ENCODE measurements at places on chromosomes 16 and 17.

DNA sequence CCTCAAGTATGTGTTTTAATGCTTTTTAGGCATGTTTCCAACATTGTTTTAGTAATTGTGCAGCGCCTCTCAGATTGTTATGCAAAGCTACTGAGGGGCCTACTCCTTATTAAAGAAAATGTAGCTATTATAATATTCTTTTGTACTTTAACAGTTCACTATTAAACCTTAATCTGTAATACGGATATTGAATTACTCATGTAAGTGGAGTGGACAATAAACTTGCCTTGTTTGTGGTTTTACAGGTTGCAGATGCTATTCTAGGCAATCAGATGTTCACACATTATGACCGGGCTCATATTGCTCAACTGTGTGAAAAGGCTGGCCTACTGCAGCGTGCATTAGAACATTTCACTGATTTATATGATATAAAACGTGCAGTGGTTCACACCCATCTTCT is 41.0 kb downstream of the PTRH2 start:
- DNase-seq: no peak

DNA sequence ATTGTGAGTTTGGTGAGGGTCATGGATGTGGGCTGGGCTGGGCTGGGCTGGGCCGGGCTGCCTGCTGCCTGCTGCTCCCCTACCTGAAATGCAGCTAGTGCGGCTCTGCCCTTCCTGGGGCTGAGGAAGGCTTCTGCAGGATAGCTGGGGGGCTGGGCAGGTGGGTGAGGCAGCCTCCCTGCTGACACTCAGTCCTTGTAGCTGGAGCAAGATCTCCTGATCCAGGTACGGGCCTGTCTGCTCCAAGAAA is 4.7 kb downstream of the RPL13 start:
- DNase-seq: no peak

GRCh38 chr16:87538160-87538559 is 45.3 kb upstream of the ZCCHC14 start:
- no peak for DNase-seq

GRCh38 chr16:67105246-67105645 is 4.5 kb upstream of the PHAF1 start:
- DNase-seq: no peak

GRCh38 chr17:32497431-32498205 is 10.8 kb downstream of the CDK5R1 start:
- no peak for DNase-seq

GRCh38 chr16:3017344-3017743 is 639 bp downstream of the CLDN6 start:
- DNase-seq: no peak

- DNase-seq: no peak
Measured at GRCh38 chr16:85689285-85689949, 663 bp upstream of the GINS2 start.

GRCh38 chr16:22162656-22163009 is 327 bp downstream of the SDR42E2 start:
- no peak for DNase-seq

DNA sequence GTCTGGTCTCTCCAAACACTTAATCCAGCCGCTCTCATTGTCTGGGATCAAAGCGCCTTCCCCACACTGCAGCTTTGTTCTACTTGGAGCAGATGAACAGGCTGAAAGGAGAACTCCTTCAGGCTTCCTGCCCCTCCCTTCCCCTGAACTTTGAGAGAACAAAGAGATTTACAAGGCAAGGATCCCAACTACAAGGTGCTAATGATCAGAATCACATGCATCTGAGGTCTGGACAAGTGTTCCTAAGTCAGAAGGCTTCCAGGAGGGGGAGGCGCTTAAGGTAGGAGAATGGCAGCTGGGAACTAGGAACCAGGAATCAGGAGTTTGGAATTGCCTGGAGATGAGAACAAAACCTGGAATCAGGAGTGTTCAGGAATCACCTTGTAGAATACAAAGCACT is 606.3 kb upstream of the CDH11 start:
- DNase-seq: no peak

- no peak for DNase-seq
Measured at GRCh38 chr16:84874004-84874435, 54.2 kb downstream of the CRISPLD2 start.

- no peak for DNase-seq
Measured at GRCh38 chr17:2449486-2449885, 48.6 kb upstream of the MNT start.

DNA sequence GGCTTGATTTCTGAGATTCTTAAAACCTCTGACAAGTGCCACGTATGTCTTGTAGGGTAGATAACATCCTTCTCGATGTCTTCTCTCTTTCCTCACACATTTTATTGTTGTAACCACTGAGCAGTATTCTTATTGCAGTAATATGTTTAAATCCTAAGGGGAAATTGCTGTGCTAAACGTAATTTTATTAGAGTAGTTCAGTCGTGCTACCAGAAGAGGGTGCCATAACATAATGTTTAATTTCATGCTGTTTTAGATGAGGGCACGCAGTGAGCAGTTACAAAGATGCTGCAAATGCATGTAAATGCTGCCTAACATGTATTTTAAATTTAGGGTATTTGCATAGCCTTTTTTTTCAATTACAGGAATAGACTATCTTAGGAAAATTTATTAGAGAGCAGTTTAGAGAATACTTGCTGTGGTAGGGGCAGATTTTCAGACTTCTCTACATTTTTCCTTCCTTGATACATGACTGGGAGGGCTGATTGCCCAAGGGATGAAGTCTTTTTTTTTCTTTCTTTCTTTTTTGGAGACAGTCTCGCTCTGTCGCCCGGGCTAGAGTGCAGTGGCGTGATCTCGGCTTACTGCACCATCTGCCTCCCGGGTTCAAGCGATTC is 51.7 kb downstream of the GAN start:
- DNase-seq: peak; percentile 3

- no peak for DNase-seq
Measured at GRCh38 chr16:50616883-50617645, 64.0 kb downstream of the SNX20 start.

DNA sequence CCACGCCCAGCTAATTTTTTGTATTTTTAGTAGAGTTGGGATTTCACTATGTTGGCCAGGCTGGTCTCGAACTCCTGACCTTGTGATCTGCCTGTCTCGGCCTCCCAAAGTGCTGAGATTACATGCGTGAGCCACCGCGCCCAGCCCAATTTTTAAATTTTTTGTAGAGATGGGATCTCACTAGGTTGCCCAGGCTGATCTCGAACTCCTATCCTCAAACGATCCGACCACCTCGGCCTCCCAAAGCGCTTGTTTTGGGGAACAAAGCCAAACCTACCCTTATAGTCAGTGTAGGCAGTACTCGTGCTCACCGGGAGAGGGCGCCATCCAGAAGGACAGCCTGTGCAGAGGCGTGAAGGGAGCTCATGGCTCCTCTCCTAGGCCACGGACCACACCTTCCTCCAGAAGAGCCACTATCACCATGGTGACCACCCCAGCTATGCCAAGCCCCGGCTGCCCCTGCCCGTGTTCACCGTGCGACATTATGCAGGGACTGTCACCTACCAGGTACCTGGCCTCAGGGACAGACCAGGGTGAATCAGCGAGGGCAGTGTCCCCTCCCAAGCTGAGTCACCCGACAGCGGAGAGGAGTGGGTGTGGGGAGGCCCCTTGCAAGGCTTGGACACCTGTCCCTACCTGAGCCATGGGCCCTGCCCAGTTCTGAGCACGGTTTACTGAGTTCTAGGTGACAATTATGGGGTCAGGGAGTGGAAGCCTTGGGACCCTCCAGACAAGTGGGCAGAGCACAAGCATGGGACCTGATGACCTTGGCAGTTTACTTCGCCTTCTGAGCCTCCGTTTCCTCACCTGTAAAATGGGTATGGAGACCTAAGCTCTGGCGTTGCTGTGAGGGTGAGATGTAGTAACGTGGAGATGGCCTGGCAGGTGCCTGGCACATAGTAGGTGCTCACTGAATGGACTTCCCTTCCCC is 13.7 kb downstream of the MYO15B start:
- DNase-seq: peak; percentile 57

DNA sequence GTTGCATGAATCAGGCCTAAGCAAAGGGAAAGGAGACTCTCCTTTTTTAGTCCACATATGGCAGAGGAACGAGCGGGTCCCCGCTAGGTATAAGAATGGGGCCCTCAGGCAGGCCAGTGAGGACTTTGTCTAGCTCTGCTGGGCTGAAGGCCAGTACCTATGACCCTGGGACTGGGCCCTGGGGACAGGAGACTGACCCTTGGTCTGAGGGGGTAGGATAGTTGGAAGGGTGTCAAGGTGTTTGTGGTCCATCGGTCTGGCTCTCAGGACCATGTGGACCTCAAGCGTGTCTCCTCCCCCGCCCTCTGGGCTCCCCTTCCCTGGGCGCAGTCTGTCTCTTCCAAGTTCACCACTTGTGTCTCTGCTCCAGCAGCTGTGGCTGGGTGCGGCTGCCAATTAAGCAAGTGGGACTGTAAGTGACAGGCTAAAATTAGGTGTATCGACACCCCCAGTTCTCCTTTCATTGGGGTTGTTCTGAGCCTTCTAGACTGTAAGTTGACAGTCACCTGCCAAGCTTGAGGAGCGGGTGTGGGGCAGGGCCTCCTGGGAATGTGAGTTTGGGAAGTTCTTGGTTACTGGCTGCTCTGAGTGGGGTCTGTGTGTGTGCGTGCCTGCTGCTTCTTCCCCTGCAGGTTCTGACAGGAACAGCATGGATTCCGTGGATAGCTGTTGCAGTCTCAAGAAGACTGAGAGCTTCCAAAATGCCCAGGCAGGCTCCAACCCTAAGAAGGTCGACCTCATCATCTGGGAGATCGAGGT is 24.5 kb downstream of the AKAP1 start:
- DNase-seq: no peak

- DNase-seq: no peak
Measured at GRCh38 chr16:54431997-54432896, 145.7 kb upstream of the IRX3 start.

DNA sequence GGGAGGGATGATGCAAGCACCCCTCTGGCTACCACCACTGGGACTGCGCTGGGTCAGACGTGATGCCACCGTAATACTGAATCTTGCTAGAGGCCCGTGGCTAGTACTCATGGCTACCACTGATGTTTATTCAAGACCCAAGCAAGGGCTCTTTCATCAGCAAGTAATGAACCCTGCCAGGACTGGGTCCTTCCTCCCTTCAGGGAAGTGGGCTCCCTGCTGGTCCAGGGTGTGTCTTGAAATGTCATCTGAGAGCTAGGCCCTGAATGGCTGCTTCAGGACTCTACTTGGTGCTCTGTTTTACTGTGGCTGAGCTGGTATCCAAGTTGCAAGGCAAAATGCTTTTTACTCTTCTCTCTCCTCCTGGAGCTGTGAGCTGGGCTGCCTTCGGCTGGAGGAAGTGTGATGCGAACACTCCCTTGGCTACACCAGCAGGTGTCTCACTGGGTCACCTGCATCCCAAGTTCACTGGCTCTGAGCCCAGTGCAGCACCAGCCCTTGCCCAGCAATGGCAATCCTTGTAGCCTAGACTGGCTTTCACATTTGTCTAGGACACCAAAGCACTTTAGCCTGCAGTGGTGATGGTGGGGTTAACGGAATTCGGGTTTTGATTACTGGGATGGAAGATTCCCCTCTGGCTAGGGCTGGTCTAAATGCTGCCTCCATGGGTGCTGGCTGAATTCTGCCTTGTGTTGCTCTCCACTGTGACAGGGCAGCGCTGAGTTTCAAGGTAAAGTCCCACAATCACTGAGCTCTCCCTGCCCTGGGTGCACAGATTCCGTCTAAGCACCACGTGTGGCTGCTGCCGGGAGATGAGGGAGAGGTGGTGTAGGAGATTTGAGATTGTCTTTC is 98.6 kb downstream of the USP22 start:
- DNase-seq: peak; percentile 23

DNA sequence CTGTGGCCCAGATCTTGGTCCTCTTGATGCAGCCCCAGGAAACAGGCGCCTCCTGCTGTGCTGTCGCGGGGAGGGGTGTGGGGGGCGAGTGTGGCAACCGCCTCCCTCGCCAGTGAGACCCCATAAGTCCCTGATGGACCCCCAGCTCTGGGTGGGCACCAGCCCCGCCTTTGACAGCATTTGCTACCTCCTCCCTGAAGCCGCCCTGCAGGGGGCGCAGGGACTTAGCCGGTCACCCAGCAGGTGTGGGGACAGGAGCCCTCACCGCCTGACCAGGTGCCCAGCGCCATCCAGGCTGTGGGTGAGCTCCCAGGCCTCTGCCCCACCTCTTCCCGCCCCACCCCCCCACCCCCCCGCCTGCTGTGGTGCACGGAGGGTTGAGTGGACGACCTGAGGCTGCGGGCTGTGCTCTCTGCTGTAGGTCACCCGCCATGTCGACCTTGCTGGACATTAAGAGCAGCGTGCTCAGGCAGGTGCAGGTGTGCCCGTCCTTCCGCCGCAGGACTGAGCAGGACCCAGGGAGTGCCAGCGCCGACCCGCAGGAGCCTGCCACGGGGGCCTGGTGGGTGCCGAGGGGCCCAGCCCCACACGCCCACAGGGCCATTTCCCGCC is 4.8 kb downstream of the BAIAP3 start:
- DNase-seq: peak; percentile 34

GRCh38 chr16:66578651-66579531 is at the start of gene CMTM2:
TSS of gene CMTM2 (plus strand) at chr16:66579463. CDS start at chr16:66579608, 145 bp downstream.
- no peak for DNase-seq

DNA sequence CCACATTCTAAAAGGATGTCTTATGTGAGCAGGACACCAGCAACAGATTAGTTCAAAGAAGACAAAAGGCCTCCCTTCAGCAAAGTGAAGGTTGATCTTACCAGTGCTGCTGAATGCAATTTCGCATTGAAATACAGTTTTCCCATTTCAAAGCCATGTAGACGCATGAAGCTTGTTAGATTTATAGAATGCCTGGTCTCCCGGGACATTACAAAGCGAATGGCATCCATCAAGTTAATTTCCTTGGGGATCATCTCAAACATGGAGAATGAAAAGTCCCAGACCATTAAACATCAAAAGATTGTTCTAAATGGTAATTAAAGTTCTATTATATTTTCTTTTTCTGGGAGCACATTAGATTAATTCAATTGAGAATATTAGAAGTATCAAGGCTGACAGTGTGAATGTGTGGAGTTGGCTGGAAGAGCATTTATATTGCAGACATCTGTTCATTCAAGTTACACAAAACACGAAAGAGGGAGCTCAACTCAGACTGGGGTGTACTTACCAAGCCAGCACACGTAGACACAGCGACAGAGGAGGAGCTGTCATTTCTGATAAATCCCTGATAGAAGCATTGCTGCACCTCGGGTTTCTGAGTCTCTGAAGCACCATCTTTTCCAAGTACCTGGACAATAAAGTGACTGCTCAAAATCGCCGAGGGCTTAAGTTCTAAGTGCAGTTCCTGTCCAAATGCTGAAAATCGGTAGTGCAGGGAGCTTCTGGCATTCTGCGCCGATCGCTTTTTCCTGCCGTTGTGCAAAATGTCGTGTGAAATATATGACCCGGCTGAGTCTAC is 3.8 kb downstream of the ADAMTS18 start:
- DNase-seq: no peak

GRCh38 chr16:50185005-50185505 is 31.9 kb downstream of the TENT4B start:
- no peak for DNase-seq
